ENCODE measurements at places on chromosomes 6 and 20.

GRCh38 chr6:61203966-61204496 is 1082.0 kb downstream of the KHDRBS2 start:
- no peak for DNase-seq

- no peak for DNase-seq
These were observed 15.3 kb downstream of the HCK start for GRCh38 chr20:32067234-32067821.

- DNase-seq = no peak
These were observed 138.7 kb downstream of the MYB start for GRCh38 chr6:135319819-135320218.

- DNase-seq = no peak
These were observed 3.3 kb downstream of the ADGRB3 start for GRCh38 chr6:68638230-68638900.

DNA sequence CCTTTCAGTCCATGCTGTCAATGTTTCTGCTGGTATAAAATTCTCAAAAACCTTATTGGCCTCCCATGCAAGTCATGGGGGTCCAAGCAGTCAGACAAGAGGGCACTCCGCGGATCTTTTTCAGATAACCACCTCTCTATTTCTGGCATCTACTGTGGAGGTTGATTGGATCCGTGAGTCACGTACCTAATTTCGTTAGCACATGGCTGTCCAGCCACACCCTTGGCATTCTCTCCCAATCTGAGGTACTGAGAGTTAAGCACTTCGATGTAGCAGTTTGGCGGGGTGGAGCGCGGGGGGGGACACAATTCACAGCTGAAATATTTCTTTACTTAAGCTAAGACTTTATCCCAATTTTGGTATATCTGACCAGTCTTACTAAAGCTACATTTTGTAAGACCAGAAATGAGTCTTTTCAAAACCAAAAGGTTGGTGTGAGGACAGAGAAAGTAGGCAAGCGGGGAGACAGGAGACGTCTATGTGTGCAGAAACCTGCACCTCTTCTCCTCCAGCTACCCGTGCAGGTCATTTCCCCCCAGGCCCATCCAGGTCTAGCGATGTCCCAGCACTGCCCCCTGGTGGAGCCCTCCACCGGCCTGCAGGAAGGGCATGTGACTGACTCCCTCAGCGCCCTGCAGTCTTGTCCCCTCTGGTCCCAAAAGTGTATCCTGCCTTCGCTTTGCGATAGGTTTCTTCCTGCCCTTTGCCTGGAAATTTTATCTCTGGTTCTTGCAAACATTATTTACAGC is 113.1 kb downstream of the ADAT2 start:
- DNase-seq = peak; percentile 13

DNA sequence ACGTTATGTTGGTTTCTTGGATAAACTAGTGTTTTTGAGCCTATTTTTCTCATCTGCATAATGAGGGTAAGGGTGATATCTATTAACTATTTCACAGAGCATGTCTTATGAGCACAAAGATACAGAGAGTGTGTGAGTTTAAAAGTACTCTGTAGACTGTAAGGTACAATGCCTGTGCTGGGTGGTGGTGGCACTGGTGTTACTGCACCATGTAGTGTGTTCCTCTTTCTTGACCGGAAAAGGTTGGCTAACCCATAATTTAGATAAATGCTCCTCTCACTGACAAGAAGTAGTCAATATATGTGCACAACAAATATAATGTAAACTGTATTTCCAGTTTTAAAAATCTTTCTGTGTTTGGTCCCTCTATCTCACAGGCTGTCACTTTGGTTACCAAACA is 116.2 kb upstream of the MMS22L start:
- DNase-seq = no peak

DNA sequence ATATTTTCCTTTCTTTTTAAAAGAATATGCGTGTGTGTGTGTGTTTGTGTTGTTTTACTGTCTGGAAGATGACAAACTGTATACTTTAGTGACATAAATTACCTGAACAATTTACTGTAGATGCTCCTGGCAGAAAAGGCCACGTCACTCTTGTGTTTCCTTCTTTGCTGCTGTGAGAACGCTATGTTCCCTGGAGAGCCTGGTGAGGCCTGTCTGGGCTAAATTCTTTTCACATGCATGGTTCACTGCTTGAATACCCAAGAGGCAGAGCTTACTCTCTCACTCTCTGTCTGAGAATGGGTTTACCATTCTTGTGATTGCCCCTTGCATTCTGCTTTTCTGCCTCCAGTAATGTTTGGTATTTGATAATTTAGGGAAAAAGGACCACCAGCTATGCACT is 64.3 kb downstream of the EDN1 start:
- DNase-seq = no peak

- no peak for DNase-seq
These were observed 199.2 kb downstream of the CD83 start for GRCh38 chr6:14316651-14317386.

GRCh38 chr20:56773749-56774148 is 144.6 kb downstream of the TFAP2C start:
- DNase-seq = no peak

- no peak for DNase-seq
These were observed 82.1 kb upstream of the SRSF6 start for GRCh38 chr20:43375591-43375990.

Data from activated CD8-positive, alpha-beta memory T cell treated with anti-CD3 and anti-CD28 coated beads for 4 hours (primary cell).